ENCODE measurements at places on chromosomes 7 and 10.

DNA sequence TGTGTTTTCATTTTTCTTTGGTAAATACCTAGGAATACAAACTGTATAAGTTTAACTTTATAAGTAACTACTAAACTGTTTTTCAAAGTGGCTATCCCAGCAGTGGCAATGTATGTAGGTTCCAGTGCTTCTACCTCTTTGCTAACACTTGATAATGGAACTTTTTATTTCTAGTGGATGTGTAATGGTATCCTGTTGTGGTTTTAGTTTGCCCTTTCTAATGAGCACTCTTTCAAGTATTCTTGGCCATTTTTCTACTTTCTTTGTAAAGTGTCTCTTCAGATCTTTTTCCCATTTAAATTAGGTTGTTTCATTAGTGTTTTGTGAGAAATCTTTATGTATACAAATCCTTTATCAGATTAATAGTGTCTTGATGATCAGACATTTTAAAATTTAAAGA lies 4.6 kb downstream of the KIF20B start:
- no peak for DNase-seq

DNA sequence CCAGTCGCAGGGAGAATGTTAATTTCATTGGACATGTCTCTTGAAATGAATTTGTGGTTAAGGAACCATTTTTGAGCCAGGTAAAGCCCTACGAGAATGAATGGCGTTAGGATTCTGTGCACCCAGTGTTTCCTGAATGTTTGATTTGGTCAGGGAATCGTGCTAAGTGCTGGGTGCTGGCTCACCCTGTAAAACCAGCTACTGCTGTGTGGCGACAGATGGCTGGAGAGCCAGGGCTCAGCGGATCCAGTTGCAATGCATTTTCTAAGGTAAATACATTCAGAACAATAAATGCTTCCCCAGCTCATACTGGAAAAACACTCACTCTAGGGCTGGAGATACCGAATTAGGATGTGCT lies 355.5 kb downstream of the GLRX3 start:
- no peak for DNase-seq

DNA sequence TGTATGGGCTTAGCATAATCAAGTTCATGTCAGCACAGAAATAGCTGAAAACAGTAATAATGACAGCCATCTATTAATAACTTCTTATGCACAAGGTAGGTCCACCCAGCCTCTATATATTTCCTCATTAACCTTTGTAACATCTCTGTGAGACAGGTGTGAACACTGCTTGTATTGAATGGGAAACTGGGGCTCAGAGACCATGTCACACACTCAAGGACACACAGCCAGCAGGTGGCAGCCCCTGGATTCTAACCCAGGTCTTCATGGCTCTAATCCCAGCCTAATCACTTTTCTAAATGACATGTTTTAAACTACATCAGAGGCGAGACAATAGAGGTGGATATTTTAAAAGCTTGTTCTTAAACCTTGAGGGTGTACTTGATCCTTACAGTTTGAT lies 591.4 kb downstream of the PARD3 start:
- DNase-seq, result no peak

- DNase-seq, result no peak
Measured at GRCh38 chr7:98864731-98865453, 4.9 kb downstream of the TMEM130 start.

- no peak for DNase-seq
Measured at GRCh38 chr10:5563321-5563961, 38.7 kb downstream of the CALML3 start.

- DNase-seq, result no peak
Measured at GRCh38 chr7:82443547-82444219, at the start of gene CACNA2D1. TSS of gene CACNA2D1 (minus strand) at chr7:82443777.

DNA sequence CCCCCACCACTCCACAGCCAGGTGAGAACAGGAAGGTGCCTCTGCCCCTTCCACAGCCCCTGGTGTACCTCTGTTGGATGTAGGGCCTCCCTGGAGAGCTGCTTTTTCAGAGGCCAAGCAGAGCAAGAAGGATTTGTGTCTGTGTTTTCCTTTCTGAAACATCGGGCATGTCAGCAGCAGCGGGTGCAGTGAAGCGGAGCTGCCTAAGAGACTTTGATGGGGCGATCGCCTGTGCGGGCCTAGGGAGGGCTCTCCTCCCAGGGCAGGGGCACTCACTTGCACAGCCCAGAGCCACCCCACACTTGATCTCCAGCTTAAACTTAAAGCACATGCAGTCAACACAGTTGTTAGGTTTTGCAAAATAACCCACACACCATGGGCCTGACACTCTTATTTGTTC lies 324.7 kb downstream of the ACTR3B start:
- no peak for DNase-seq

- DNase-seq, result peak; percentile 27
Measured at GRCh38 chr10:35355971-35356724, 19.8 kb downstream of the CCNY start.

DNA sequence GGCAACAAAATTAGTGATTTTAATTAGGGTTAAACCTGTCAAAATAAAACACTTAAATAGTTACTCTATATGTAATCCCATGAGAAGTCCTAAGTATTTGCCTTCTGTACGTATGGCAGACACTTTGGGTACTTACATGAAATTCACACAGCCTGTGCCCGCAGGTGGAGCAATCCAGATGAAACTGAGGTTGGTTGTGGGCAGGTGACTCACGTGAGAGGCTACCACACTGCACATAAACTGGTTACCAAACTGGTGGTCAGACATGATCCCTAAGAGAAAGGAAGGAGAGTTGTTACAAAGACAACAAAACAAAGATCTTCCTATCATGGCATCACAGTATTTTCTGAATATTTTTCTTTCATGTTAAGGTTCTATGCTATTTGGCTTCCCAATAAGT lies 156.1 kb downstream of the RELN start:
- DNase-seq, result no peak

DNA sequence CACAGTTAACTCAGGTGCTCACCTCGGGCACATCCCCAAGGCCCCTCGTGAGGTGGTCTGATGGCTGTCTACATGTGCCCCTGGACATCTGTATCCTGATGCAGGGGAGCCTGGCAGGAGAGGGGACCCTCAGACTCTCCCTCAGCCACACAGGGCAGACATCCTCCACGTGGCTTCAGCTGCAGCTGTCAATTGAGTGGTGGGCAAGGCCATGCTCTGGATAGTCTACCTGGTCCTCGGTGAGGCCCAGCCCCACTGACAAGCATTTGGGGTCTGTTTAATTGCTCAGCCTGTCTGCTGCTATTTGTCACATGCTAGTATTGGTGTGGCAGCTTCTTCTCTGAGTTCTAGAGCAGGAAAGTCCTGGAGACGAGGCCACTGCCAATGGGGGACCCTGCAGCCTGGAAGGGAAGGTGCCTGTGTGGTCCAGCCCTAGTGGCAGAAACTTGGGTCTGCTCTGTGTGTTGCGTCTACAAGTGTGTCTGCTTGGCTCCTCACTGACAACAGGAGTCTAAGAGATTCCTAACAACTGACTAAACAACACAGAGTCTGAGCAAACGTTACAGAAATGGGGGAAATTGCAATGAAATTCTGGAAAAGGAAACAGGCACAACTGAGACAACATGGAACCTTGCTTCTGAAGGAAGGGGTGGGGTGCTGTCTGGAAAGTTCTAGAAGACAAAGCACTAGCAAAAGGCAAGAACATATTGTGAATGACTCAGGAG lies 59.3 kb upstream of the IGFBP3 start:
- no peak for DNase-seq

- DNase-seq, result no peak
Measured at GRCh38 chr10:96910488-96911395, 78.6 kb downstream of the LCOR start.

- DNase-seq, result no peak
Measured at GRCh38 chr7:12722636-12723605, 35.5 kb downstream of the ARL4A start.

DNA sequence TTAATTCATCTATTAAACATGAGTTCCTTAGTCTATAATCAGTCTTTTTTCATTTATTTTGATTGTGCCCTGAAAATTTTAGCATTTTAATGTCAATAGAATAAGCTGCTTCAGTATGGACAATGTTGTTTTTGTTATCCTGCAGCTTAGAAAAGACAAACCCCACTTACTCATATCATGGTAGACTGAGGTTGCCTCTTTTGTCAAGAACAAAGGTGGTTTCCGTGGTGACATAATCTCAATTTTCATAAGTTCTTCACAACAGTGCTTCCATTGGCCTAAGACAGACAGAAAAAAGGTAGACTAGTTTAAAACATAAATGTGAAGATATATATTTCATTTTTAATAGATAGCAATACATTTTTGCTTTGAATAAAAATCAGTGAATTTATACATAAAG lies 69.1 kb downstream of the RTKN2 start:
- no peak for DNase-seq

DNA sequence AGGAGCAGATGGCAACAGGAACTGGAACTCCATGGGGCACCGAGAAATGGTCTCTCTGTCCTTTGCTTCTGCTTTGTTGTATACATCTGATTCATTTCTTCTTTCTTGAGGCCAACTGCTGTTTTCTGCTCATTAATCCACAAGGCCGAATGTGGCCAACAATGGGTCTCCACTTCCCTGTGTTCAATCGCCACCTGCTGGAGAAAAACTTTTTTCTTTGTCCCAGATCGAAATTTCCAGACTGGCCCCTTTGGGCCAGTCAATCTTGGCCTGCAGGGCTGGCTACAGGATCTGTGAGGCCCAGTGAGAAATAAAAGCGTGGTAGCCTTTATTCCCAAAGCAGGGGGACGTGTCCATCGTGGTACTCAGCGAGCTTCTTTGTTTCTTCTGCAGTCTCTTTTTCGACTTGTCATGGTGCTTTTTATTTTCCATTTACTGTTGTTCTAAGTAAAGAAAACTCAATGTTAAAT lies 58.8 kb downstream of the PARP12 start:
- no peak for DNase-seq

DNA sequence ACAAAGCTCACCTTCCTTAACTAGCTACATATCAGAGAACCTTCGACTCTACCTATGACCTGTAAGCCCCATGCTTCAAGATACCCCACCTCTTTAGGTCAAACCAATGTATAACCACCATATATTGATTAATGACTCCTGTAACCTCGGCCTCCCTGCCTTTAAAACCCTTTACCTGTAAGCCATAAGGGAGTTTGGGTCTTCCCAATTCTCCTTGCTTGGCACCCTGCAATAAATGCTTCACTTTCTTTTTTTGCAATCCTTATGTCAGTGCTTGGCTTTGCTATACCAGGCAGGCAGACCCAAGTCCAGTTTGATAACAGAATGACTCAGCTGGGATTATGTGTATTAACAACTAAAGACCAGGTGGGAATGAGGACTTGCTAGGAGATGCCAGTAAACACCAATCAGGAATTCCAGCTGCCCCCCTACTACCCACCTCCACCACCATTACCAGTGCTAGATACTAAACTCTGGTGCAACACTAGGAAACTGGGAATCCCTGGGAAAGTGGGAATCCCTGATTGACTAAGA lies 22.0 kb upstream of the SLC35G1 start:
- DNase-seq, result no peak

DNA sequence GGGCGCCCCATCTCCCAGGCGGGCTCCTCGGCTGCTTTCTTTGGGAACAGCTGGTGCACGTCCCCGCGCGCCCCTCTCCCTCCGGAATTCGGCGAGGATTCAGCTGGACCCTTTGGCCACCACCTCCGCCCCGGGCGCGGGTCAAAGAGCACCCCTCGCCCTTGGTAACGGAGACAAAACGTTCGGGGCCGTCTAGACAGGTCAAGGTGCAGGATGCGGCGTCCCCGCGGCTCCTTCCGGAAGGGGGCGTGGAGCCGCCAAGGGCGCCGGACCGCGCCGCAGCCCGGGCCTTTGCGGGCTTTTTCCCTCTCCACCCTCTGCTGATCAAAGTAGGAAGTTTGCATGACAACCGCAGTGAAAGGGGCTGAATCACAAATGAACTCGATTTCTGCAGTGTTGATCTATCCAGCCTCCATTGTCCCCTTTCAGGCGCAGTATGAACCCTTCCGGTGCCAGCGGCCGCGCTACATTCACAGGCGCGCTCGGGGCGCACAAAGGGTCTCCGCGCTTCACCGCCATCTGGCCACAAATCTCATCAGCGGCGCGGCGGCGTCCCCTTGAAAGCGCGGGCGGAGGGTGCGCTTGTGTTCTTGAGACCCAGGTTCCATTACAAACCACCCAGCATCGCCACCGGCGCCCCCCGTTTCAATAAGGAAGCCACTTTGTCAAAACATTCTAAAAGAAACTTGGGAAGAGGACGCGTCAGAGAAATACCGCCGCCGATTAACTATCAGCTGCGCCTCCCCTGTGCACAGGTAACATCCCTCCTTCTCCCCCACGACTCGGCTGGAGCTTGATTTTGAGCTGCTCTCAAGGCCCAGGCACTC lies 36.4 kb downstream of the CNPY1 start:
- no peak for DNase-seq

GRCh38 chr7:100372694-100373093 lies 593 bp upstream of the PILRA start:
- DNase-seq, result no peak

DNA sequence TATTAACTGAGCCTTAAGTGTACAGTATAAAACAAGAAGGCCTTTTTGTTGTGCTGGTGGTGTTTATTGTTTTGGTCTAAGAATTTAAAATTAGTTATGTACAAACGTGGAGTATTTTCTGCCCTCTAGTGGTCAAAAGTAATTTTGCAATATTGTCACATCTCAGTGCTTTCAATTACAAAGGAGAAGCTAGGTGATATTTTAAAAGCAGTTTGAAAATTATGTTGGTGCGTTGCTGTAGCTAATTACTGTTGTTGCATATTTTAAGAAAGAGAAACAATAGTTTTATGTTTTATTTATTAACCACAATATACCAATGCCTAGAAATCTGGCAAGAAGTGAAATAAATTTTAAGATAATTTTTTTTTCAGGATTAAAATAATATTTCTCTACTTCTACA lies 11.4 kb downstream of the NPVF start:
- DNase-seq, result no peak

GRCh38 chr7:43479042-43479441 lies 103.9 kb upstream of the STK17A start:
- no peak for DNase-seq

DNA sequence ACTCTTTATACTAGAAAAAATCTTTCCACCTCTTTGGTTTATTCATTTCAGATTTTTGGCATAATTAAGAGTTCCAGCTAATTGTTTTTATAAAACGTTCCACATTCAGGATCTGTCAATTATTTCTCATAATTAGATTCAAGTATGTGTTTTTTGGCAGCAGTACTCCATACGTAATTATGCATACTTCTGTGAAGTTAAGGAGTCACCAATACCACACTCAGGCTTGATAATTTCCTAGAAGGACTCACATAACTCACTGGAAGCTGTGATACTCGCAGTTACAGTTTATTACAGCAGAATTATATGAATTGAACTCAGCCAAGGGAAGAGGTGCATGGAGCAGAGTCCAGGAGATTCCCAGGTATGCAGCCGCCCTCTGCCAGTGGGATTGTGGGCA lies 290.5 kb upstream of the AKR1E2 start:
- no peak for DNase-seq
